HFFc6 (cell line): ENCODE measurements at places on chromosomes 2 and 18.

DNA sequence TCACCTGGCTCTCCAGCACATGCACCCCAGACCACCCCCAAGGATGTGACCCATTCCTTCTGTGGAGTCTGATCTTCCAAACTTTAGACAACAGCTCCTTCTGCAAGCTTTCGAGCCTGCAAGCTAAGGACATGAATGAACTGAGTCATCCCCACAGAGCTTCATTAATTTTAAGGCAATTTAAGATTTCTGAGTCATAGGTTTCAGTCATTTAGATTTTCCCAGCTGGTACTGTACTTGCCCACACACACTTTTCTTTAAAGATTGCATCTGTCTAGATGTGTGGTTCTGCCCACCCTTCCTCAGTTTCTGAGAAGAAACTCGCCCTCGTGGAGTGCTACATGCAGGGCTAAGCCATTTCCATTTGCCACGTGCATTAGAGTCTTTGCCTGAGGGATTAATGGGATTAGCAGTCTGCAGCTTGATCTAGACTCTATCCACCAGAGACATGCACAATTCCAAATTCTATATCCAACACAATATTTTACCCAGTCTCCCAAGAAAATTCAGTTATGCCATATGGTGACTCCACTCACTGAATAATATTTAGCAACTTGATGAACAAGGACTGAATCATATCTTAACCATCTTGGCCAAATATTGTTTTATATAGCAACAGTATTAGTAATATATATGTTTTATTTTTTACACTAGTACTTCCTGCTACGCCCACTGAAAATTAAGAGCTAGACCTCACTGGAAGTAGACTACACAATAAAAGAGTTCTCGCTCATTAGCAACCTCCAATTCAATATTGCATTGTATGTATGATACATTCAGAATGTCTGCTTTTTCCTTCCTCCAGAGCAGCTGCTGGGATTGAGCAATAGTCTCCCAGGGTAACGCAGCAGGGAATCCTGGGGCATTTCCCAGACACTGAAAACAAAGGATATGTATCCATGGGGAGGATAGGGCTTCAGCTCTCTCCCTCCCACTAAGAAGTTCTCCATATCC, 14.3 kb upstream of the TRIB2 start:
- DNase-seq, result peak; percentile 79

GRCh38 chr2:30888852-30889409, 81.7 kb upstream of the CAPN13 start:
- DNase-seq, result no peak

GRCh38 chr18:24497031-24497754, 36.8 kb downstream of the HRH4 start:
- peak; percentile 53 for DNase-seq

GRCh38 chr2:16525265-16525887, 140.3 kb downstream of the CYRIA start:
- DNase-seq, result no peak

DNA sequence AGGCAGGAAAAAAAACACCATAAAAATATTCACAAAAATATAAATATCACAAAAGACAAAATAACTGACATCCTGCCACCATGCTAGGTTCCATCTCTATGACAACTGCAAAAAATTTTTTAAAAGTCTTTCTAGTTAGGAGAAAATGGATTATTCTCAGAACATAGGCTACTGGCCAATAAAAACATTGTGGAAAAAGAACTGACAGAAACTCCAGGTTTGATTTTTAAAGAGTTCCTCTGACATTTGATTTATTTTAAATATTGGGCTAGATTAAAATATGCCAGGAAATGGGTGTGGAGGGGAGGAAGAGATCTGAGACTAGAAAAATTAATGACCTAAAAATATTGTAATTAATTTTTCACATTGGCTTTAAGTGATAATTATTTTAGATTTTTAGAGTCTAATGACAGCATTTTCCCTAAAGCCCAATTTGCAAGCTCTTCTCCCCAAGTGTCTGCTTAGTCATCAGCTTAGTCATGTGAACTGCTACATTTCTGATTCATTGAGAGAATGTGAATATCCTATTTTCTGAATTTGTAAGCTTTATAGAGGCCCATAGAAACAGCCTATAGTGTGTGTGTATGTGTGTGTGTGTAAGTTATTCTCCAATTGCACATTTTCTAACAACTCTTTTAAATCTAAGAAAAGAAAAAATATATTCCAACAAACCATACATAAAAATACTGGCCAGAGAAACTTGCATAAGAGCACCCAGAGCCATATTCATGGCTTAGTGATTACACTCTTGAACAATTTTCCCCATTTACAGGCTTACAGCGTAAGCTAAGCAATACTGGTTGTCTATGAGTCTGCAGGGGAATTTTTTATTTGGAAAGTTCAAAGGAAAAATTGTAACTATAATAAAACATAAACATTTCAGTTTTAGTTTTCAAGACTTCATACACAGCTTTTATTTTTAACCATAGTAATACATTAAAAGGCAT, 48.4 kb downstream of the TMEFF2 start:
- peak; percentile 54 for DNase-seq

GRCh38 chr2:44562737-44563136, 201.0 kb downstream of the CAMKMT start:
- DNase-seq, result no peak

DNA sequence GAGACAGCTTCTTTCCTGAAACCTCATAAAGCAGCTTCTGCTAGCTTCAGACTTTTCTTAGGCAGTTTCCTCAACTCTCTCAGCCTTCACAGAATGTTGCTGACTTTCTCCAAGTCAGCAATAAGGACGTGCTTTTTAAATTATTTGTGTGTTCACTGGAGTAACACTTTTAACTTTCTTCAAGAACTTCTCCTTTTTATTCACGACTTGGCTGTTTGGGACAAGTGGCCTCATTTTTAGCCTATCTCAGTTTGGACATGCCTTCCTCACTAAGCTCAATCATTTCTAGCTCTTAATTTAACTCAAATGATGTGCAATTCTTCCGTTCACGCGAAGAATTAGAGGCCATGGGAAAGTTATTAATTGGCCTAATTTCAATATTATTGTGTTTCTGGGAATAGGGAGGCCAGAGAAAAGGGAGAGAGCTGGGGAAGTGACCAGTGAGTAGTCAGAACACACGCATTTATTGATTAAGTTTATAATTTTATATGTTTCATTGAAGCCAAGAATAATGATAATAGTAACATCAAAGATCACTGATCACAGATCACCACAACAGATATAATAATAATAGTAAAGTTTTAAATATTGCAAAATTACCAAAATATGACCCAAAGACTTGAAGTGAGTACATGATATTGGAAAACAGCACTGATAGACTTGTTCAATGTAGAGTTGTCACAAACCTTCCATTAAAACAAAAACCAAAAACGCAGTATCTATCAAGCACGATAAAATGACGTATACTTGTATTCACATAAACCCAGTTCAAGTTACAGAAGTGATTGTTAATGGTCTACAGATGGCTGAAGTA, 4.8 kb downstream of the REG1A start:
- no peak for DNase-seq

DNA sequence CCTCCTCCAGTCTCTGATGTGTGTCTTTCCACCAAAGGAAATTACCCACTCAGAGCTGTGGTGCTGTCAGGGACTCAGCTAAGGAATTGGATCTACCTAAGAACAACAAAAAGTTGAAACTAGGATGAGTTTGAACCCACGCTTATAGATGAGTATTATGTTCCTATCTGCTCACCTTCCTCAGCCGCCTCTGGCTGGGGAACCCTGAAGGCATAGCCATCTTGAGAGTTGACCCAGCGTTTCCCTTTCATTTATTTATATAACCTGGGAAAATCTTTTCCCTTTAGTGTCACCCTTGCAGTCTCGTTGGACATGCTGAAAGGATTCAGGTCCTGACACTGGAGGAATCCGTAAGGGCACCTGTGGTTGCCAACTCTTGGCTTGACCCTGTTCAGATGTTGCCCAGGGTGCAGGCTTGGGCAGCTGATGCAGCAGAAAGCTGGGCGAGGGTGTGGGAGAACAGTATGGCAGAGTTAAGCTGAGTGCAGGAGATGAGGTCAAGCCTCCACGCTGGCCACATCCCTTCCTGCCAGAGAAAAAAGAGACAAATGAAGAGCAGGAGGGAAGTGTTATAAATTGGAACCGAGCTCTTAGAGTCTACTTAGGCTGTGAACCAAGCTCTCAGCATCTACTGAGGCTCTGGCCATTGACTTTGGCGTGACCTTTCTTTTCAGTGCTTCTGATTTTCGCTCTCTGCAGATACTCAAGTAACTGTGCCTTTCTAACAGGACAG, 1.9 kb downstream of the CDH20 start:
- DNase-seq, result no peak

GRCh38 chr18:27202741-27203140, 17.6 kb upstream of the CHST9 start:
- no peak for DNase-seq

GRCh38 chr2:170088776-170089175, 89.2 kb upstream of the MYO3B start:
- DNase-seq, result no peak

DNA sequence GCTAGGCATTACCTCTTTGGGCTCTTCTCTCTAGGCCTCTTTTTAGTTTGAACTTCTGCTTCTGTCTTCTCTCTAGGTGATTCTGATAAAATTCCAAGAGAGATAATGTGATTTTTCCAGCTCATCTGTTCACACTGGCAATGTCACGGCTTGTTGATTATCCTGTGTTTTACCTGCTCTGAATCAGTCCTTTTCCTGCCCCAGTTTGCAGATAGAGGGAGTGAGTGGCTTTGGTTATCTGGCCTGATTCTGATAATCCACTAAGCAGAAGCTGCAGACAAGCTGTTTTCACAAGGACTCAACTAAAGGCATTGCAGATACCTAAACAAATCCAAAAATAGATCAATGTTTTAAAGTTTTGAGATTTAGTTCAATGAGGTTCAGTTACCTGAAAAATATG, 111.9 kb downstream of the DCC start:
- DNase-seq, result no peak
